ENCODE measurements at places on chromosomes 3 and 15.

GRCh38 chr3:29183346-29184087 lies 97.4 kb upstream of the RBMS3 start:
- H3K27me3 ChIP-seq = no peaks in the 10 kb centered on the region
- no peaks in the 10 kb centered on the region for H3K4me1 ChIP-seq
- DNase-seq = no peak
- no peak overlapping the region for H3K27ac ChIP-seq
- no peaks in the 10 kb centered on the region for H3K36me3 ChIP-seq

- H3K27me3 ChIP-seq = no peaks in the 10 kb centered on the region
- DNase-seq = no peak
- no peak overlapping the region for H3K27ac ChIP-seq
- H3K36me3 ChIP-seq = no peaks in the 10 kb centered on the region
- peaks cover 6% of the 10 kb centered on the region for H3K4me1 ChIP-seq
Observed at GRCh38 chr3:55546866-55547669, 60.0 kb upstream of the WNT5A start.

- H3K27ac ChIP-seq = no peak overlapping the region
- H3K36me3 ChIP-seq = no peaks in the 10 kb centered on the region
- no peaks in the 10 kb centered on the region for H3K4me1 ChIP-seq
- H3K4me3 ChIP-seq = no peak overlapping the region
- H3K27me3 ChIP-seq = no peaks in the 10 kb centered on the region
- no peak for DNase-seq
Observed at GRCh38 chr3:159619341-159619885, 369.2 kb upstream of the IL12A start.

- peaks cover 24% of the 10 kb centered on the region for H3K27me3 ChIP-seq
- H3K4me1 ChIP-seq = peaks cover 8% of the 10 kb centered on the region
- no peak for DNase-seq
Observed at GRCh38 chr3:71784201-71784913, 591 bp downstream of the PROK2 start.

- no peak for DNase-seq
- no peaks in the 10 kb centered on the region for H3K36me3 ChIP-seq
- no peak overlapping the region for H3K27ac ChIP-seq
Observed at GRCh38 chr3:18489939-18490338, 64.8 kb upstream of the SATB1 start.

GRCh38 chr3:41751597-41751996 lies 210.3 kb downstream of the ULK4 start:
- H3K27me3 ChIP-seq = no peaks in the 10 kb centered on the region
- no peaks in the 10 kb centered on the region for H3K4me1 ChIP-seq
- H3K36me3 ChIP-seq = no peaks in the 10 kb centered on the region
- no peak overlapping the region for H3K27ac ChIP-seq
- no peak overlapping the region for H3K4me3 ChIP-seq

- no peaks in the 10 kb centered on the region for H3K27me3 ChIP-seq
- H3K4me3 ChIP-seq = peak within 1 kb of the TSS; percentile 91
- peaks cover 26% of the 10 kb centered on the region for H3K36me3 ChIP-seq
- peaks cover 15% of the 10 kb centered on the region for H3K4me1 ChIP-seq
- DNase-seq = no peak
Observed at GRCh38 chr15:43799945-43800285, at the start of gene SERINC4. SERINC4 (minus strand) TSS chr15:43800220; CDS start chr15:43799986, 234 bp downstream.

DNA sequence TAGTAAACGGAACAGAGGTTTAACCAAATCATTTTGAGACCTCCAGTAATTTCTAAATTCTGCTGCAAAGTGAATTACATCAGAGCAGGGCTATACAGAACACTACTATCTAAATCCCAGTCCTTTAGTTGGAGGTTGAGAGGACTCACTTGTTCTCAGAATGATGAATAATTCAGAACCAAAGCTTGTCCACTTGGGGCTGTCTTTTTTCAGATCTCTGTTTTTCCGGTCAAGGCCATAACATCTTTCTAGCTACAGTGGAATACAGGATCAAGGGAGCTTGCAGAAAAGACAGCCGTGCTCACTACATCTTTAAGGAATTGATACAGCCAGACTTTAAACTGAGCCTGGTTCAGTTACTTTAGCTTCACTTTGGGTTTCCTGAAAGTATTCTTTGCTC lies 194.5 kb downstream of the EFHB start:
- no peaks in the 10 kb centered on the region for H3K4me1 ChIP-seq
- no peak for DNase-seq
- H3K36me3 ChIP-seq = no peaks in the 10 kb centered on the region
- H3K27me3 ChIP-seq = no peaks in the 10 kb centered on the region
- H3K4me3 ChIP-seq = no peak overlapping the region
- no peak overlapping the region for H3K27ac ChIP-seq

DNA sequence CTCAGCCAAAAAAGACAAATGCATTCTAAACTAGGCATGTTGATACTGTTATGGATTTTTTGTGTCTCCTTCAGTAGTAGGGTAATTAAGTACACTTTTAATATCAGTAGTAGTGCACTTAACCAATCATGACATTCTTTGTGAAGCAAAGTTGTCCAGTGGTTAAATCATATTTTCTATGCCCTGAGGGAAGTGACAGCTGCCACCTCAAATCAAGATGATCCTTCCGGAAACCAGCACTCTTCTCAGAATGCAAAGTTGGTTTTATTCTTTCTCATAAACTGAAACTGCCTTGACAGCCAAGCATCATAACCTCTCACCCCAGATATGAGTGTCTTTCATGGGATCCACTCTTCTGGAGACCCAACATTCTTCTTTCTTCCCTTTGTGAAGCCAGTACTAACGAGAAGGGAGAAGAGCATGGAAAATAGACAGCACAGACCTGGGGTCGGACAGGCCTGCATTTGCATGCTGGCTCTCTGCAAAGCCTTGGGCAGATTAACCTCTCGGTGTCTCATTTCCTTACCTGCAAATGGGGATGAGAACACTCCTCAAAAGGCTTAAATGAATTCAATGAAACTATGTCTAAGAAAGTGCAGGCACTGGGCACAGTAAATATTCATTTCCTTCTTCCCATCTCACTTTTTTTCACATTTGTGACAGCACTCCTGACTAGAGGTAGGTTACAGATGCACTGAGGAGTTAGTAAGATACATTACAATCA lies 13.2 kb downstream of the AAGAB start:
- H3K27me3 ChIP-seq = no peaks in the 10 kb centered on the region
- DNase-seq = no peak
- H3K36me3 ChIP-seq = peaks cover 4% of the 10 kb centered on the region

DNA sequence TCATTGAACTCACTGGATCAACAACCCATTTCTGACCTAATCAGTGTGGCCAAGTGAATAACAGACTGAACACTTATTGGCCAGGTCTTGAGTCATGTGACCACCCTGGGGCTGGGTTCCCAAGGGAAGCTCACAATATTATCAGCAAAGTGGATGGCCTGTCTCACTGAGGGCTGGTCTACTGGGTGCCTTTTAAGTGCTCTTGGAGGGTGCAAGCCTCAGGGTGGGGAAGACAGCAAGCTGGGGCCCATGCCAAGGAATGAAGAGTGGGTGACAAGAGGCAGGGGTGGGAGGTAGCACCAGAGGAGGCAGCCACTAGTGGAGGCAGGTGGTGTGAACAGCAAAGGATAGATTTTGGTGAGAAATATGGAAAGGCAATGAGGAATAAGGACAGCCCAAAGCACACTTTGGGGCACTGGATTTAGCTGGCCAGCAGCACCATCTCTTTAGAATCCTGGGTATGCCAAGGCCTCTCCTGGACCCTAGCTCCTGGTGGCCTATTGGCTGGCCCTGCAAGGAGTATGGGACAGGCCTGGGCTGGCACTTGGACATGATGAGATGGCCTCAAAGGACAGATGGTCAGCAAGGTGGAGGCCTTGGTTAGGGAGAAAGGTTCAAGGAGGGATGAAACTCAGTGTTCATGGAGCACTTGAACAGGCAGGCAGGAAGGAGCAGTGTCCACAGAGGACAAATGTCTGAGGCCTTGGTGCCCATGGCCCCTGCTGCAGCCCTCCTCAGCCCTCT lies 34.2 kb downstream of the HMCES start:
- no peak overlapping the region for H3K4me3 ChIP-seq
- peak; percentile 19 for DNase-seq
- no peak overlapping the region for H3K27ac ChIP-seq
- no peaks in the 10 kb centered on the region for H3K36me3 ChIP-seq

DNA sequence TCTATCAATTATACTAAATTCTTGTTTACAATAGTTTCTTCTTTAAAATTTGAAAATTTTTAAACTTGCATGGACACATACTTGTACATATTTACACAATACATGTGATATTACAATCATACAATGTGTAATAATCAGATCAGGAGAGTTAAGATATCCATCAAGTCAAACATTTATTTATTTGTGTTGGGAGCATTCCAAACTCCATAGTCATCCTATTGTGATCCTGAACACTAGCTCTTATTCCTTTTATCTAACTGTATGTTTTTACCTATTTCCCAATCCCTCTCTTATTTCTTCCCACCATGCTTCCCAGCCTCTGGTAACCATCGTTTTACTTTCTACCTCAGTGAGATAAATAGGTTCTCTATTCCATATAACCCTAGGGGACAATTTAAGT lies 1219.2 kb downstream of the ZPLD1 start:
- no peaks in the 10 kb centered on the region for H3K36me3 ChIP-seq
- H3K27me3 ChIP-seq = no peaks in the 10 kb centered on the region
- H3K4me1 ChIP-seq = no peaks in the 10 kb centered on the region
- no peak for DNase-seq

All from trophoblast cell (in vitro differentiated cells and primary cell).